ENCODE measurements at places on chromosomes 16 and 17. TPM values are rescaled to one million over a fixed set of nuclear protein-coding genes. Genes with fewer than 3 reads are reported as not detected.

Gene TEN1
- total RNA-seq = 13.3 TPM

Gene ENPP7
- not detected for total RNA-seq

DNA sequence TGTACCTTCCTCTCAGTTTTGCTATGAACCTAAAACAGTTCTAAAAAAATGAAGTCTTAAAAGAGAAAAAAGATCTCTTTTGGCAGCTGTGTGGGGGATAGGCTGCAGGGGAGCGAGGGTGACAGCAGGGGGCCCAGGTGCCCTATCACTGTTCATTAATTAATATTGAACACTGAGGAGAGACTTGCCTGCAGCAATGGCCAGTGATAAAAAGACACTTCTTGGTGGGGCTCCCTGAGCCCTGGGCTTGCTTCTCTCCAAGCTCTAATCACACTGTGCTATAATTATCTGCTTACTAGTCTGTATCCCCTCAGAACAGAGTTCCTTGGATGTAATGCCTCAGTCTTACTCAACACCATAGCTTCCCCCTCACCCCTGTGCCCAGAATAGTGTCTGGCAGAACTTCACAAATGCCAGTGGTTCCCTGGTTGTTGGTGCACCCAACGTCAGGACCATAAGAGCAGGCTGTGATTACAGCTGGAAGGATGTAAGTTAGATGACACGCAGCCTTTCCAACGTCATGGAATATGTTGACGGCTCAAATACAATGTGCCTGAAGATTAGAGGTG lies 52.0 kb upstream of the IRX6 start:
- DNase-seq = no peak
- no peaks in the 10 kb centered on the region for H3K27me3 ChIP-seq
- H3K4me3 ChIP-seq = no peak overlapping the region
- no peaks in the 10 kb centered on the region for H3K4me1 ChIP-seq
- H3K36me3 ChIP-seq = no peaks in the 10 kb centered on the region
- H3K27ac ChIP-seq = no peak overlapping the region

GRCh38 chr17:28306954-28307401 lies 12.0 kb upstream of the TMEM97 start:
- no peaks in the 10 kb centered on the region for H3K27me3 ChIP-seq
- H3K27ac ChIP-seq = no peak overlapping the region
- H3K4me3 ChIP-seq = no peak overlapping the region
- H3K36me3 ChIP-seq = no peaks in the 10 kb centered on the region
- H3K4me1 ChIP-seq = no peaks in the 10 kb centered on the region
- no peak for DNase-seq

DNA sequence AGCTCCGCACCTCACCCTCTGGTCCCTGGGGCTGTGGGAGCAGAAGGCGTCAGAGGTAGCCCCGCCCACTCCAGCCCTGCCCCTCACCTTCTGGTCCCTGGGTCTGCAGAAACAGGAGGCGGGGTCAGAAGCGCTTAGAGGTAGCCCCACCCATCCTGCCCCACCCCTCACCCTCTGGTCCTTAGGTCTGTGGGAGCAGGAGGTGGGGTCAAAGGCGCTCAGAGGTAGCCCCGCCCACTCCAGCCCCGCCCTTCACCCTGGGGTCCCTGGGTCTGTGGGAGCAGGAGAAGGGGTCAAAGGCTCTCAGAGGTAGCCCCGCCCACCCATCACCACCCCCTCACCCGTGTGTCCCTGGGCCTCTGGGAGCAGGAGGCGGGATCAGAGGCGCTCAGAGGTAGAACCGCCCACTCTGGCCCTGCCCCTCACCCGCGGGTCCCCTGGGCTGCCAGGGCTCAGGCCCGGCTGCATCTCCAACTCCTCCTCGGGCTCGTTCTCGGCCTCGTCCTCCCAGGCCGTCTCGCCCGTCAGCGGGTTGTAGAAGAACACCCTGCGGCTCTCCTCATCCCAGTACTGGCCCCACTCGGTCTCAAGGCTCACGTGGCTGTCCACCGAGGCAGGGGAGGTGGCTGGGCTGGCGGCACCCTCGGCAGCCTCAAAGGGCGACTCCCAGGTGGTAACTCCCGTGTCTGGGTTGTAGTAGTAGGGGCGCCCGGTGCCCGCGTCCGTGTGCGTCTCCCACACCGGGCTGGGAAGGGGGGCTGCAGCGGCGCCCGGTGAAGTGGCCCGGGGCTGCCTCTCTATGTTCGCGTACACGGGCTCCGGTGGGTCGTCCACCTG lies 27.2 kb downstream of the ARHGAP27 start:
- H3K36me3 ChIP-seq = no peaks in the 10 kb centered on the region
- DNase-seq = peak; percentile 21
- H3K27ac ChIP-seq = no peak overlapping the region
- H3K4me3 ChIP-seq = peak overlapping the region; percentile 7
- no peaks in the 10 kb centered on the region for H3K27me3 ChIP-seq

- H3K36me3 ChIP-seq = peaks cover 7% of the 10 kb centered on the region
- no peak overlapping the region for H3K27ac ChIP-seq
- H3K4me1 ChIP-seq = no peaks in the 10 kb centered on the region
- no peak overlapping the region for H3K4me3 ChIP-seq
- peaks cover 27% of the 10 kb centered on the region for H3K27me3 ChIP-seq
- peak; percentile 77 for DNase-seq
Measured at GRCh38 chr17:74199306-74200092, 4.0 kb upstream of the RPL38 start.

DNA sequence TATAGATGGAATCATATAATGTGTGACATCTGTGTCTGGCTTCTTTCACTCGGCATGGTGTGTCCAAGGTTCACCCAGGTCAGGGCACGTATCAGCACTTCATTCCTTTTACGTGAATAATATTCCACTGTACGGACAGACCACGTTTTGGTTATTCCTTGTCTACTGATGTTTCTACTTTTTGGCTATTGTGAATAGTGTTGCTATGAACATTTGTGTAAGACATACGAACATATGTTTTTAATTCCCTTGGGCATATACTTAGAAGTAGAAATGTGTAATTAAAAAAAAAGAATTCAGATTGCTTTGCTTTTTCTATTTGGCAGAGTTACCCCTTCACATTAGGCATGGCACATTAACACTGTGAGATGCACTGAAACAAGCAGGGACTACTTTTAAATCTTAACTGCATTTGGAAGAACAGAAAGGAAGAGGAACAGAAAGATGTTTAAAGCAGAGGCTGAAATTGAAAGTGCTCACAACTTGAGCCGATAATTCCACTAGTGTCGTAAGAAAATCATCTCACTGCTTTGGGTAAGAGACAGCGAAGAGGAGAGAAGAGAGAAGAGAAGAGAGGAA lies 105.3 kb downstream of the VPS53 start:
- no peak for DNase-seq
- no peak overlapping the region for H3K27ac ChIP-seq
- no peaks in the 10 kb centered on the region for H3K27me3 ChIP-seq

GRCh38 chr16:70759666-70760065 lies 41.3 kb downstream of the VAC14 start:
- peak overlapping the region; percentile 68 for H3K27ac ChIP-seq
- no peaks in the 10 kb centered on the region for H3K36me3 ChIP-seq
- no peaks in the 10 kb centered on the region for H3K27me3 ChIP-seq
- no peak overlapping the region for H3K4me3 ChIP-seq

GRCh38 chr17:8122924-8123694 lies 797 bp downstream of the HES7 start:
- peak; percentile 71 for DNase-seq
- peak overlapping the region; percentile 68 for H3K4me3 ChIP-seq
- no peaks in the 10 kb centered on the region for H3K27me3 ChIP-seq
- peaks cover 6% of the 10 kb centered on the region for H3K4me1 ChIP-seq
- no peak overlapping the region for H3K27ac ChIP-seq
- H3K36me3 ChIP-seq = no peaks in the 10 kb centered on the region

- H3K36me3 ChIP-seq = no peaks in the 10 kb centered on the region
- no peaks in the 10 kb centered on the region for H3K4me1 ChIP-seq
- H3K4me3 ChIP-seq = no peak overlapping the region
- peaks cover 43% of the 10 kb centered on the region for H3K27me3 ChIP-seq
- DNase-seq = no peak
- no peak overlapping the region for H3K27ac ChIP-seq
Measured at GRCh38 chr17:5986644-5987043, 83.5 kb upstream of the WSCD1 start.

DNA sequence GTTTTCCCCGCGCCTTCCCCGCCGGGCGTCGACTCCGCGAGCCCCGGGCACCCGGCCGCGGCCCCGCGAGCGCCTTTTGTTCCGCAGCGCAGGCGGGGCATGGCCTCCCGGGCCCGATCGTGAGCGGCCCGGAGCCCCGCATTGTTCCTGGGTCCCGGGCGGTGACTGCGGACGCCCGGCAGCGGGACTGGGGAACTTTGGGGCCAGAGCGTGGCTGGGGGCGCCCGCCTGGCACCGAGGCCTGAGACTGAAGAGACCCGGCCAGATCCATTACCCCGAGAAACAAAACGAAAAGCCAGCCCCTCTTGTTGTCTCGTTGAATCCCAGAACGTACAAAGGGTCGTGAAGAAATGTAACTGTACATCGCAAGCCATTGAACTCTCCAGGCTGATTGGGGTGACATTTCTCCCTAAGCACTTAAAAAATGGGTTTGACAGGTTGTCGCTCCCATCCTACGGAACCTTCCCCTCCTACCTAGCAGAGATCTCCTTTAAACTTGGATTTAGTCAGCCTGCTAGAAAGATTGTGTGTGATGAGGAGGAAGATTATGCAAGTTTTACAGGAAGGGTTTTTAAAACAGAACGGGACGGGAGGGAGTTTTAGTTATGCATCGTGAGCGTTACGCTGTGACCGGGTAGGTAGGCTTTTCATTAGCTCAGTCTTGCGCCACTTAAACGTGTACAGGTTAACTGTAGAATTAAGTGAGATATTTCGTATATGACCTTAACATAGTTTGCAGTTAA lies 825 bp downstream of the METTL9 start:
- H3K4me1 ChIP-seq = peaks cover 23% of the 10 kb centered on the region
- no peaks in the 10 kb centered on the region for H3K27me3 ChIP-seq
- H3K36me3 ChIP-seq = no peaks in the 10 kb centered on the region
- peak; percentile 39 for DNase-seq
- H3K27ac ChIP-seq = peak overlapping the region; percentile 95

DNA sequence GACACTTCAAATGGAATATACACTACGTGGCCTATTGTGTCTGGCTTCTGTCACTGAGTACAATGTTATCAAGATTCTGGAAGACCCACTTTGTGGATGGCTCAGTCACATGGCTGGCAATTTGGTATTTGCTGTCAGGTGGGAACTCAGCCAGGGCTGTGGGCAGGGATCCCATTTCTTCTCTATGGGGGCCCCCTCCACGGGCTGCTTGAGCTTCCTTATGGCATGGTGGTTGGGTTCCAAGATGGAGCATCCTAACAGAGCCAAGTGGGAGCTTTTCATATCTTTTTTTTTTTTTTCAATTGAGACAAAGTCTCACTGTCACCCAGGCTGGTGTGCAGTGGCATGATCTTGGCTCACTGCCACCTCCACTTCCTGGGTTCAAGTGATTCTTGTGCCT lies 18.0 kb upstream of the CEP20 start:
- H3K36me3 ChIP-seq = no peaks in the 10 kb centered on the region
- no peaks in the 10 kb centered on the region for H3K27me3 ChIP-seq
- DNase-seq = no peak
- H3K4me1 ChIP-seq = no peaks in the 10 kb centered on the region
- H3K4me3 ChIP-seq = no peak overlapping the region

DNA sequence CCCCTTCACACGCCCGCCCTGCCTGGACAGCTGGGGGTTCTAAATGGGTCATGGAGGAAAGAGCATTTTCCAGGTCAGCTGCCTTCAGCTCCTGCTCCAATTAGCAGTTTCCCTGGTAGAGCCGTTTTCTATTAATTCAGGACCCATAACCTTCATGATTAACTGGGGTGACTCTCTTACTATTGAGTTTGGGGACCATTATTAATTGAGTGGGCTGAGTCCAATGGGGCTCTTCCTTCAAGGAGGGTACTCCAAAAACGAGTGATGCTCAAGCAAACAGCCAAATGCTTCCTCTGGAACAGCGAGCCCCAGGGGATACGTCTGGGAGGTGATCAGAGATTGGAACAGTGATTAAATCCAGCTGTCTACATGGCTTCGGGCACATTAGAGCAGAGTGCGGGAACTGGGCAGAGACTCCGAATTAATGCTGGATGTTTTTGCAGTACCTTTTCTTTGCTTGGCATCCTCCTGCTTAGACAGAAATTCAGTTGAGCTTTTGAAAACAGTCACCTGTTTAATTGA lies 68.1 kb upstream of the CACNG3 start:
- H3K4me1 ChIP-seq = no peaks in the 10 kb centered on the region
- no peaks in the 10 kb centered on the region for H3K27me3 ChIP-seq
- H3K4me3 ChIP-seq = no peak overlapping the region
- no peak overlapping the region for H3K27ac ChIP-seq
- H3K36me3 ChIP-seq = peaks cover 49% of the 10 kb centered on the region

DNA sequence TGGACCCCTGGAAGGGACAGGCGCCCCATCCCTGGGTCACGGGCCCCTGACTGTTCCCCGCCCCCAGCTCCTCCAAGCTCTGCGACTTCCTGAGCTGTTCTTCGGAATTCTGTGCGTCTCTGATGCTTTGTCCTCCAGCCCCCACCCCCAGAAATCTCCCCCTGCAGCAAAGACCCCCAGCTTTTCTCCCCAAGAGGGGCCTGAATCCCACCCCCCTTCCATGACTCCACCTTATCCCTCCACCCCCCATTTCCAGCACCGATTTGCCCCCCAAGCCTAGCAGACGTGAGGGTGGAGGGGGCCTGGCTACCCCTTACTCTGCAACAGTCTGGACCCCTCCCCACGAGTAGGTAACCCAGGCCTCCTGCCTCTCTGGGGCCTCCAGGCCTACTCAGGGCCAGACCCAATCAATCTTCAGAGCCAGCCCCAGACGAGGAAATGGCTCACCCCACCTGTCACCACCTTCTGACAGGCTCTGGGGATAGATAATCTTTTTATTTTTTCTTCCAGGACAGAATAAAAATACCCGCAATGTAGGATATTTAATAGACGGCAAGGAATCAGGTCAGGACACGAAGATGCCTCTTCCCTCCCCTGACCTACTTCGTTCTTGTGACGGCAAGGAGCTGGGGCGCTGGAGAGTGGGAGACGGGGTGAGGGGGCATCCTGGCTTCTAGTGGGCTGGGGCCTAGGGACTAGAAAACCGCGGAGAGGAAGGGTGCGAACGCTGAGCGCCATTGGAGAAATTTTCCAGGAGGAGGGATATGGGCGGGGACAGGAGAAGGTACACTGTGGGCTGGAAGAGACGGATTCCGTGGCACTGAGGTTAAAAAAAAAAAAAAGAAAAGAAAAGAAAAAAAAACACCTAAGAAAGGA lies 744 bp upstream of the PLXDC1 start:
- no peaks in the 10 kb centered on the region for H3K4me1 ChIP-seq
- H3K27ac ChIP-seq = no peak overlapping the region
- no peaks in the 10 kb centered on the region for H3K27me3 ChIP-seq
- H3K36me3 ChIP-seq = no peaks in the 10 kb centered on the region
